ENCODE measurements at places on chromosomes 1 and 21.
A peak's percentile ranks its signal among the peaks of the same experiment; 100 is the strongest.

- no peak for DNase-seq
These were observed 84.1 kb downstream of the TM2D1 start for GRCh38 chr1:61640531-61641530.

GRCh38 chr1:175887981-175888428, 144.6 kb upstream of the TNR start:
- DNase-seq, result peak; percentile 72

- DNase-seq, result no peak
These were observed 30.4 kb upstream of the RAB4A start for GRCh38 chr1:229240532-229240931.

DNA sequence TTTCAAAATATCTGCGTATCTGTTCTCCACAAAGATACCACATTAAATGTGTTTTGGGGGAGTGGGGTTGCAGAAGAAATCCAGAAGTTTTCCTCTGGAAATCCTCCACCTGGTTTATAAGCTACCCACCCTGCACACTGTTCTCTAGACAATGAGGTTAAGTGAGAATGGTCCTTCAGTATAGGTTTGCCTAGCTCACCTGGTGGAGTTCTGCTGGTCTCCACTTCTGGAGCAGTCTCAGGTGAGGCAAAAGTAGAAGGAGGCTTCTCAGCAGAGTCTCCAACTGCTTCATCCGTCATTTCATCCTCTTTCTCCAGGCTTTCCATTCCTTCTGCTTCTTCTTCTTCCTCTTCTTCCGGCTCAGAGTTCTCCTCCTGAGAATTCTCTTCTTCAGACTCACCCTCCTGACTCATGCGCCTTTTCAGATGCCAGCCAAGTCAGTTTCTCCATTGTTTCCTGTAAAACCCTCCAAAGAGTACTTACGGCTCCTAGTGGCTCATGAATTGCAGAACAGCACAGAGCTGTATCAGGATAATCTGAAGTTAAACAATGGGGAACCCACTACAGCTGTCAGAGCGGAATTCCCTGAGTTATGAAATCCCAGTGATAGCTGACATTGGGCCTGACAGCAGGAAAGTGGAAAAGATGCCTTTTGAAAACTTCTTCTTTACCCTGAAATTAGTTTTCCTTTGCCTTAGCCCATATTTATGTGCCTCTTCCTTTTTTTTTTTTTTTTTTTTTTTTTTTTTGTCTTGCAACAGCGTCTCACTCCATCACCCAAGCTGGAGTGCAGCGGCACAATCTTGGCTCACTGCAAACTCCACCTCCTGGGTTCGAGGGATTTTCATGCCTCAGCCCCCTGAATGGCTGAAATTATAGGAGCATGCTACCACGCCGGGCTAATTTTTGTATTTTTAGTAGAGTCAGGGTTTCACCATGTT, 38.5 kb downstream of the MSTO1 start:
- DNase-seq, result peak; percentile 77

GRCh38 chr1:219293410-219293809, 119.7 kb downstream of the LYPLAL1 start:
- DNase-seq, result no peak

DNA sequence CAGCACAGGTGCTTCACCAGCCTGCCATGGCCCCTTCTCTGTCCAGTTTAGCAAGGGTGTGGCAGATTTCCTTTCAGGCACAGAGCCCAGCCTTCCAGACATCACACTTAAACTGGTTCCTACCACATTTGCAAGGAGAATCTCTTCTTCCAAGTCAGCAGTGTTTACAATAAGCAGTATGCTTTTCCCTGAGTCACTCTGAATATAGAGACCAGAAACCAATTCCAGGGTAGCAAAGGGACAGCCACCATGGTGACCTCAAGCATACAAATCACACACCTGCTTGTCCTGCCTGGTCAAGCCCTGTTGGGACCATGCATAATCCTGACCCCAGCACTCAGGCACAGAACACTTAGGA, 8.7 kb upstream of the CBR3 start:
- DNase-seq, result no peak

GRCh38 chr1:65449214-65449823, 28.9 kb downstream of the LEPR start:
- no peak for DNase-seq

- no peak for DNase-seq
These were observed 103.7 kb downstream of the ABCA4 start for GRCh38 chr1:94017155-94017829.

- DNase-seq, result no peak
These were observed 2.7 kb upstream of the ADAMTS1 start for GRCh38 chr21:26847921-26848320.

- no peak for DNase-seq
These were observed 33.0 kb downstream of the PIK3C2B start for GRCh38 chr1:204461331-204462228.

GRCh38 chr1:82030830-82031229, 230.1 kb downstream of the ADGRL2 start:
- DNase-seq, result no peak

- DNase-seq, result no peak
These were observed 31.3 kb upstream of the TTC34 start for GRCh38 chr1:2832506-2833453.

DNA sequence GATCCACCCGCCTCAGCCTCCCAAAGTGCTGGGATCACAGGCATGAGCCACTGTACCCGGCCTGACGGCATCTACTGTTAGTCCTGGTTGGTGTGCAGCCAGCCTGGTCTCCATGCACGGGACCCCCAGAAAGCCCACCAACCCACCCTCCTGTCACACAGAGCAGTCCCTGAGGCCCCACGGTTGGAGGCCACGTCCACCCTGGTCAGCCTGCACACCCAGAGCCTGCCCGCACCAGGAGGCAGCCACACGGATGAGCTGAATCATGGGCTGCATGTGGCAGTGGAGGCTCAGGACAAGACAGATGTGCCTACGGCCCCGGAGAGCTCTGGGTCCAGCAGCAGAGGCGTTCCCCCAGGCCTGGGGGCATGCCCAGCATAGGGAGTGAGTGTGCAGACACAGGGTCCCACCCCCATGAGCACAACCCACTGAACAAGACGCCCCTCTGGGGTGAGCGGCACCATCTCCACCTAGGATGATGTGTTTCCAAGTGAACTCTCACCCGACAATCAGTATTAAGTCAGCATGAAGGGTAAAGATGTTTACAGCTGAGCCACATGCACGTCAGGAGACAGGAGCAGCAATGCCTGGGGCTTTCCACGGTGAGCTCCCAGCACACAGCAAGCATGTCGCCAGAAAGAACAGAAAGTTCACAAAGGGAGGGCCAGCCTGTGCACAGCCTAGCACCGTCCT, 102.1 kb downstream of the WDR4 start:
- DNase-seq, result no peak

- no peak for DNase-seq
These were observed 182.8 kb downstream of the PSMG1 start for GRCh38 chr21:39000496-39000895.

- no peak for DNase-seq
These were observed 61.4 kb downstream of the STUM start for GRCh38 chr1:226609836-226610455.

GRCh38 chr1:153842006-153842471, 66.8 kb downstream of the SLC27A3 start:
- DNase-seq, result peak; percentile 14
